ENCODE measurements at places on chromosomes 13 and 19.

- no peak overlapping the region for H3K4me3 ChIP-seq
- no peak overlapping the region for H3K27ac ChIP-seq
- no peak for DNase-seq
- H3K36me3 ChIP-seq: no peaks in the 10 kb centered on the region
- peaks cover 3% of the 10 kb centered on the region for H3K27me3 ChIP-seq
Observed at GRCh38 chr19:46254776-46255175, 25.2 kb downstream of the IGFL1 start.

GRCh38 chr13:100244431-100244830, 155.5 kb downstream of the PCCA start:
- H3K4me3 ChIP-seq: no peak overlapping the region
- H3K36me3 ChIP-seq: no peaks in the 10 kb centered on the region
- no peaks in the 10 kb centered on the region for H3K27me3 ChIP-seq
- no peaks in the 10 kb centered on the region for H3K4me1 ChIP-seq
- DNase-seq: no peak

DNA sequence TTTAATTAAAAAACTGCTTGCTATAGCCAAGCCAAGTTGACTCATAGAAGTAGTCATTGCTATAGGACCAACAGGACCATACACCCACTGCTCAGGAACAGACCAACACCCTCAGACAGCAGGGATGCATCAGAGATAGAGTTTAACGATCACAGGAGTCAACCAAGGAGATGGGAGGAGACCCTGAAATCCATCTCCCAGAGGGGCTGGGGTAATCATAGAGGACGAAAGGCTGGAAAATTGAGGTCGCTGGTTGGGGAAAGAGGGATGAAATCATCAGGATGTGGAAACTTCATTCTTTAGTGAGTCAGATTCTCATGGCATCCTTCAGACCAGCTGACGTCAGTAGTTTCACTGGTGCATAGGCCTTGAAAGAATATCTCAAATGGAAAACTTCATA, 160.4 kb upstream of the GPC6 start:
- H3K4me1 ChIP-seq: no peaks in the 10 kb centered on the region
- H3K4me3 ChIP-seq: no peak overlapping the region
- peak; percentile 16 for DNase-seq
- no peaks in the 10 kb centered on the region for H3K36me3 ChIP-seq
- no peaks in the 10 kb centered on the region for H3K27me3 ChIP-seq

- H3K4me1 ChIP-seq: peaks cover 23% of the 10 kb centered on the region
- H3K27ac ChIP-seq: peak overlapping the region; percentile 99
- peak; percentile 97 for DNase-seq
- H3K27me3 ChIP-seq: no peaks in the 10 kb centered on the region
Observed at GRCh38 chr19:13152974-13153568, 2.9 kb downstream of the IER2 start.

DNA sequence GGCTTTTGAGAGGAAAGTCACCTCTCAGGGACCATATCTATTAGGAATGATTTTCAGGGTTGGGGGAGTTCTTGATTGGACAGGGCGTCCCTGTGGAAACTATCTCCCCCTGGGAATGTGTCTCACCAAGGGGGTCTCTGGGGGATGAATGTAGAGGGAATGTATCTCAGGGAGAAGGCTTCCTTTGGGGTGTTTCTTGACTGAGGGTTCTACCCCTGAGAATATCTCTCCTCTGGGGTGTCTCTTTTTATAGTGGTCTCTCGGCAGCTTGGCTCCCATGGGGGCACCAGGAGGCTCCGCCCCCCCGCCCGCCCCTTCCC, 1.0 kb downstream of the RTBDN start:
- H3K27me3 ChIP-seq: peaks cover 80% of the 10 kb centered on the region
- H3K4me1 ChIP-seq: no peaks in the 10 kb centered on the region
- H3K4me3 ChIP-seq: no peak overlapping the region
- DNase-seq: no peak
- H3K36me3 ChIP-seq: no peaks in the 10 kb centered on the region
- H3K27ac ChIP-seq: no peak overlapping the region

GRCh38 chr13:40341501-40341900, 324.9 kb downstream of the FOXO1 start:
- DNase-seq: no peak
- H3K27ac ChIP-seq: peak overlapping the region; percentile 30
- H3K4me3 ChIP-seq: no peak overlapping the region
- H3K27me3 ChIP-seq: no peaks in the 10 kb centered on the region
- peaks cover 27% of the 10 kb centered on the region for H3K4me1 ChIP-seq

GRCh38 chr19:10535613-10536012, 8.1 kb upstream of the ATG4D start:
- H3K4me3 ChIP-seq: no peak overlapping the region
- no peaks in the 10 kb centered on the region for H3K36me3 ChIP-seq
- H3K4me1 ChIP-seq: no peaks in the 10 kb centered on the region
- H3K27ac ChIP-seq: no peak overlapping the region
- DNase-seq: no peak
- no peaks in the 10 kb centered on the region for H3K27me3 ChIP-seq
